ENCODE measurements at places on chromosomes 6 and 20. TPM values are rescaled to one million over a fixed set of nuclear protein-coding genes. Genes with fewer than 3 reads are reported as not detected.

DNA sequence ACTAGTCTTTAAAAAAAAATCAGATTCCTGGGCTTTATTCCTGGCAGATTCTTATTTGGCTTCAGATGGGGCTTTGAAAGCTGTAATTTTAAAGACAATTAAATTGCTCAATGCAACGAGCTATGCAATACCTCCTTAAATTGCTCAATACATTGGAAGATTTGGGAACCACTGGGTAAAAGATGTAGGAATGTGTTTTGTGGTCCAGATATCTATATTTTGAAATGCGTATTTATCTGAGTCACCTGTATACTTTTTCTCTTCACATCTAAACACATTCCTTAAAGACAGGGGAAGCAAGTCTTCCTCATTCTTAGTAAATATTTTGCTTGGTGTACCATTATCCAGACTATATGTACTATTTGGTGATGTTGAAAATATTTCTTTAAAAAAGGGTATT lies 29.6 kb upstream of the MAP7 start:
- no peak for DNase-seq

- no peak for DNase-seq
Measured at GRCh38 chr6:103002282-103002681, 1608.8 kb downstream of the GRIK2 start.

- DNase-seq: no peak
Measured at GRCh38 chr6:5300206-5300764, 39.0 kb downstream of the FARS2 start.

Gene PI16
- total RNA-seq: not detected

Measured in dermis blood vessel endothelial cell (primary cell).